ENCODE measurements at places on chromosomes 2 and 18. TPM values are rescaled to one million over a fixed set of nuclear protein-coding genes. Genes with fewer than 3 reads are reported as not detected.
A peak's percentile ranks its signal among the peaks of the same experiment; 100 is the strongest.

The HK2 gene
- total RNA-seq: 3.4 TPM

GRCh38 chr2:6818012-6818411 lies 47.7 kb downstream of the CMPK2 start:
- DNase-seq: no peak

DNA sequence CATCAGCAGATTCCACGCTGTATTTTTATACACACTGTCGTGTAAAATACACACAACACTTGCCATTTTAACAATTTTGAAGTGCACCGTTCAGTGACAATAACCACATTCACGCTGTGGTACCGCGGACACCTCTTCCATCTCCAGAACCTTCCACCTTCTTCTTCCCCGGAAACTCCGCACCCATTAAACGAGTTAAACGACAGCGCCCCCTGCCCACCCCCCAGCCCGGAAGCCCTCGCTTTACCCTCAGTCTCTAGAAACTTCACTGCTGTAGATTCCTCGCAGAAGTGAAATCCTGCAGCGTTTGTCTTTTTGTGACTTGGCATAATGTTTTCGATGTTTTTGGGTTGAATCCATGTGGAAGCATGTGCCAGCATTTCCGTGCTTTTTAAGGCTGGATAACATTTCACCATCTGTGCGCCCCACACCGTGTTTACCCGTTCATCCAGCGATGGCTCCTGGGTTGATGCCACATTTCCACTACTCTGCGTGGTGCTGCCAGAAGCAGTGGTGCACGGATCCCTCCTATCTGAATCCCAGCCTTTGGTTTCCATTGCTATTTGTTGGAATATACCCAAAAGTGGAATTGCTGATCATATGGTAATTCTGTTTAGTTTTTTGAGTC lies 32.0 kb upstream of the TMEM18 start:
- no peak for DNase-seq

- DNase-seq: no peak
These were observed 485.1 kb downstream of the THSD7B start for GRCh38 chr2:137250401-137250800.

DNA sequence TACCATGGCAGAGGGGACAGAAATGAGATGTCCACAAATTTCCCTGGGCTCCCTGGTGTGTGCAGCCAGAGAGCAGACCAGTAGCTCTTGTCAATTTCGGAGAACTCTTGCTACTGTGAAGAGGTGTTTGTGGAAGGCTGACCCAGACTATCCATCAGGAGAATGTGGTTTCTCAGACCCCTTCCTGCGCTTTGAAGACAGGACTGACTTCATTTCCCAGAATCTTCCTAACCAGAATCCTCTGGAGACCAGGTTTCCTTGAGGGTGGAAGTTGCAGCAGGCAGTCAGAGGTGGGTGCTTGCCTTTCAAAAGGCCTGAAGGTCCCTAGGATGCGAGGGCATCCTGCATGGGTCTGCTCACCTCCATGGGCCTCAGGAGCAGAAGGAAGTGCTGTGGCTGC lies 121.9 kb downstream of the LAMA3 start:
- DNase-seq: no peak

GRCh38 chr2:233426619-233427342 lies 72.5 kb downstream of the DGKD start:
- DNase-seq: peak; percentile 30

GRCh38 chr2:16249246-16250055 lies 309.1 kb downstream of the MYCN start:
- DNase-seq: peak; percentile 44

DNA sequence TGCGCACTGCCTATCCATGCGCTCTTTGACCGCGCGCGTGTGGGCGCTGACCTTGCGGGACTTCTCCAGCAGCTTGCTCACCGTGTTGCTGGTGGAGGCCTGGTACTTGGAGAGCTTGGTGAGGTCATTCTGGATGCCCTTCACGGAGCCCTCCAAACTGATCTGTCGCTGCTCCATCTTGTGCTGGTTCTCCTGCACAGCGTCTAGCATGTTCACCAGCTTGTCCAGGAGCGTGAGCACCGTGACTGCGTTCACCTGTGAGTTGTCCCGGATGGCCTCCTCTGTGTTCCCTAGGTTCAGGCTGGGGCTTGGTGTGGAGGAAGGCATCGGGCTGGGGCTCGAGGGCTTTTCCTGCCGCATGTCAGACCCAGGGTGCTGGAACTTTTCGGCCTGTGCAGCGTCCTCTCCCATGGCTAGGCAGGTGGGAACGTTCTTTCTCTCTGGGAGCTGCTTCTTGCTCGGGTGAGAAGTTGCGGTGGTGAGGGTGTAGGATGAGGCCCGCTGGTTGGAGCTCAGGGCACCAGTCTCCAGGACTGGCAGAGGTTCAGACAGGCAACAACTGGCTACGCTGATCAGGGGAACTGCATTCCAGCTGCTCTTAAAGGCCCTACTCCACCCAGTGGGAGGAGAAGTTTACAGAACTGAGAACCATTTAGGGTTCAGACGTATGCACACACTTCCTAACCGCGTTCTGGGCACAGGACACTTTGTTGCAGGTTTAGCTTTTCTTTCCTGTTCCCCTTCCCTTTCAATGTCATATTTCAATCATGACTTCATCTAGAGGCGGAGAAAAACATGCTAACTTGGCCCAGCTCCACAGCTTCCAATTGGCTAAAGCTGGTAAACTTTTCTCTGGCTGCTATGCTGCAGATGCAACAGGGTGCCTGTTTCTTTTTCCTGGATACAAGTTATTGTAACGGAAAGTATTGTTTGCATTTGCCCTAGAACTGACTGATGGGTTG lies at the start of gene CAVIN2:
CAVIN2 (minus strand) TSS at position 574 of the 962 bp plus-strand sequence; CDS start at position 411, 163 bp downstream.
- DNase-seq: peak; percentile 88

DNA sequence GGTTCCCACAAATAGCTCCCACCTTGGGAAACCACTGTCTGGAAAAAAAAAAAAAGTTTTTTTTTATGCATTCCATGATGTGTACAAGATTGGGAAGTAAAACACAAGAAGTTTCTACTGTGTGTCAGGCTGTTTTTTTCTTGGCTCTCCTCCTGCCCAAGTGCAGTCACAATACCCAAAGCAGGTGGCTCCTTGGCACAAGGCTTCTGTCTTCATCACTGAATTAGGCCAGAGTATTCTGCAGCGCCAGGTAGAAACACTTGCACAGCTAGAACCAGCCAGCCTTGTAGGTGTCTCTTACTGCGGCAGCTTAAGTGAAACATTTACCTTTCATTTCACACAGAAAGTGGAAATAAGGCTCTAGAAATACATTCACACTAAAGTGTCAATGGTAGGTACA lies 23.8 kb upstream of the MAL start:
- no peak for DNase-seq

- DNase-seq: no peak
These were observed 54.0 kb downstream of the EPAS1 start for GRCh38 chr2:46351098-46351749.

The PLCD4 gene
- 0.70 TPM for total RNA-seq

The UGT1A6 gene
- not detected for total RNA-seq

The CFC1 gene
- 13.4 TPM for total RNA-seq

DNA sequence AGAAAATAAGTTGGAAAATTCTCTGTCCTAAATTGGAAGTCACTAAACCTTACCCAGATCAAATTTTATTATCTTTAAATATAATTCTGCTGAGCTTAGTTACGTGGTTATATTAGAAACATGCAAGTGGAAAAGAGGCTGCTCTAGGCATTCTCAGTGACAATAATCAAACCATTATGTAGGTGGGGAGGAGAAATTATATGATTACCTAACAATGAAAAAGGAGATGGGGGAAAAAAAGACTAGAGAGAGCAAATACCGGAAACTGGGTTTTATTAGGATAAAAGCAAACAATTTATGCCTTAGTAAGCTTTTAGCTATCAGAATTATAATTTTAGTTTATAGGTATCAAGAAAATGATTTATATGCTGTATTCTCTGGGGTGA lies 53.2 kb downstream of the PHLPP1 start:
- DNase-seq: no peak

The COLEC12 gene
- 10.9 TPM for total RNA-seq

GRCh38 chr2:24543252-24543651 lies 52.2 kb downstream of the NCOA1 start:
- no peak for DNase-seq

DNA sequence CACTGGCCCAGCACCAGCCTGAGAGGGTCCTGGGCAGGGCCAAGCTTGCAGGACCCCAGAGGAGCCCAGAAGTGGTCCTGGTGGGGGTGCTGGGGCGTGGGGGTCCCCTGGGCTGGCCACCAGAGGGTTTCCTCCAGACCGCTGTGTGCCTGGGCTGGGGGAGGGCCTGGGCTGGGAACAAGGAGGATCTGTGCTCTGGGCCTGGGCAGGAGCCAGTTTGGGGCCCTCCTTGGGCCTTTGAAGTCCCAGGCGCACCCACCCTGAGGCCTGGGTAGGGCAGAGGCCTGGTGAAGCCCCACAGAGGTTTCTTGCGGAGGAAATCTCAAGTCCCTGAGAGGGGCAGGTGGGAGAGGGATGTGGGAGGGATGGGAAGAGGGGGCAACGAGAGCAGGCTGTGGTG lies 63.4 kb upstream of the GPC1 start:
- DNase-seq: no peak

The MYCN gene
- 0.30 TPM for total RNA-seq

The VAMP5 gene
- 37.2 TPM for total RNA-seq

DNA sequence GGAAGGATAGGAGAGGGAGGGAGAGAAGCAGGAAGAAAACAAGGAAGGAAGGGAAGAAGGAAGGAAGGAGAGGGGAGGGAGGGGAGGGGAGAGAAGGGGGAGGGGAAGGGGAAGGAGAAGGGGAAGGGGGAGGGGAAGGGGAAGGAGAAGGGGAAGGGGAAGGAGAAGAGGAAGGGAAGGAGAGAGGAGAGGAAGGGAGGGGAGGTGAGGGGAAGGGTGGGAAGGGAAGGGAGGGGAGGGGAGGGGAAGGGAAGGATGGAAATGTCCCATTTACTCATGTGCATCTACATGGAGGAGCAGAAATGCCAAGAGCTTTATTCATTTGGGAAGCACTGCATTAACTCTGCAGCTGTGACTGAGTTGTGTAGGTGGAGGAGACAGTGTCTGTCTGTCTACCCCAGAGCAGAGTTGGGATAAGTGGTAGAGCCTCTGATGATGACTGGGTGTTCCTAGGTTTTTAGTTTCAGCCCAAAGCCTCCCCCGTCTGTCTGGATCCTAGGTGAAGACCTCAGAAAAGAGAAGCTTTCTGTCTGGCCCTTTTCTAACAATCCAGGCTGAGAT lies 131.3 kb downstream of the COL6A3 start:
- DNase-seq: no peak

DNA sequence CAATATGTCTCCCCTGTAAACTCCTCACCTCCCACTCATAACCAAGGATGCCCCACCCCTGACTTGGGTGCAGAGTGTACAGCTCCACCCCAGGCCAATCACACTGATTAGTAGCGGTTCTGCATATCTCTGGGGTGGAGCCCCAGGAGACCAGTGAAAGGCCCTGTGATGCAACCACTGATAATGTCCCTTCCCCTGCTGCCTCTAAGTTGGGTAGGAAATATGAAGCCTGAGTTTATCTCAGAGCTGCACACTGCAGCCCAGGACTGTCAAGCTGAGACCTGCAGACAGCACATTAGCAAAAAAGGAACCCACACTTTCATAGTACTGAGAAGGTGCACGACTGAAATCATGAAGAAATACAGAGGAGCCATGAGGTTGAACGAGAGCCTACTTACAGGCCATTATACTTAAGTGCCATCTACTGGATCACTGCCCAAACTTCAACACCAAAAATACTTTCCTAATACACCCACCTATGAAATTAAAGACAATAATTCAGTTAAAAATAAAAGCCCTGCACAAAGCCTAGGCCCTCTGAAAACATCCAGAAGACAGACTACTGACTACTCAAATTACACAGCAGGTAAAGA lies 455.4 kb upstream of the LRRTM4 start:
- DNase-seq: no peak

The TFPI gene
- 58.2 TPM for total RNA-seq

- DNase-seq: no peak
These were observed 112.5 kb downstream of the ATL2 start for GRCh38 chr2:38264396-38265221.

The MSTN gene
- total RNA-seq: 0.19 TPM

DNA sequence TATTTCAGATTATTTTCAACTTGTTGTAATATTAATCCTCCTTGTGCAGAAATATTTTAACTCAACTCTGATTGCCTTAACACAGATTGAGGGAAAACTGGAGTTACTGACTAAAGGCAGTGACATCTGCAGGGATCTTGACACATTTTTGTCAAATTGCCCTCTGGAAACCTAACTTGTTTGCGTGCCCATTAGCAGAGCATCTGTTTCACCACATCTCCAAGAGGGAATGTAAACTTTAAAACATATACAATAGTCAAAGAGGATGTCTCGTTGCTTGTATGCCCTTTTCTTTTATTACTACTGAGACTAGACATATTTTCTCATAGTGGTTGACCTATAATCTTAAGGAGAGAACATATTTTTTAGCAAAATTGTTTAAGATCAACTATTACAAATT lies 14.2 kb downstream of the INPP1 start:
- DNase-seq: no peak

DNA sequence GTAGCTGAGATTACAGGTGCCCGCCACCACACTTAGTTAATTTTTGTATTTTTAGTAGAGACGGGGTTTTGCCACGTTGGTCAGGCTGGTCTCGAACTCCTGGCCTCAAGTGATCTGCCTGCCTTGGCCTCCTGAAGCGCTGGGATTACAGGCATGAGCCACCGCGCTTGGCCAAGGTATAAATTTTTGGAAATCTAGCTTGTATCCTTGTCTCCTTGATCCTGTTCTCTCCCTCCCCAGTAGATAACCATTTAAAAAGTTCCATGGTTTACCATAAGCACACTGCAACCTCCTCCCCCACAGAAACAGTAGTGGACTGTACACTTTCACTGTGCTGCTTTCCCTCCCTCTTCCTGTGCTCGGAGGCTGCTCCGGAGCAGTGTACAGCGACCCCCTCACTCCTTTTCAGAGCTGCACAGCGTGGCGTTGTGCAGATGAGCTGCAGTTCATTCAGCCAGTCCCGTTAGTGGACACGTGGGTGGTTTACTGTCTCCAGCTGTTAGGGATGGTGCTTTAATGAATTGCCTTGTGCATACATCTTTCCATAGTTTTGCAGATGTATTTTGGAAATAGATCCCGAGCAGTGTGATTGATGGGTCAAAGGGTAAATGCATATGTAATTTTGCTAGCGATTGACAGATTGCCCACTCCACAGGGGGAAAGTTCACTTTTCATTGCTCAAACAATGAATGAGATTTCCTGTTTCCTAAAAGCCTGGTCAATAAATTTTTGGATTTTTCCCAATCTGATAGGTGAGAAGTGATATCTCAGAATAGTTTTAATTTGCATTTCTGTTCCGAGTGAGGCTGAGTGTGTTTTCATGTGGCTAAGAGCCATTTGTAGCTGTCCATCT lies 14.8 kb downstream of the ASB1 start:
- DNase-seq: no peak

- DNase-seq: no peak
These were observed 262.0 kb downstream of the MREG start for GRCh38 chr2:215751200-215751910.

- DNase-seq: no peak
These were observed 29.1 kb downstream of the GAREM1 start for GRCh38 chr18:32441533-32441932.

- peak; percentile 76 for DNase-seq
These were observed 50.3 kb downstream of the ARL4C start for GRCh38 chr2:234446404-234447076.
